ENCODE measurements at places on chromosomes 3 and 15. TPM values are rescaled to one million over a fixed set of nuclear protein-coding genes. Genes with fewer than 3 reads are reported as not detected.

- peaks cover 9% of the 10 kb centered on the region for H3K27me3 ChIP-seq
- H3K4me1 ChIP-seq = peaks cover 16% of the 10 kb centered on the region
- H3K27ac ChIP-seq = no peak overlapping the region
Observed at GRCh38 chr3:66661628-66662027, 160.8 kb upstream of the LRIG1 start.

DNA sequence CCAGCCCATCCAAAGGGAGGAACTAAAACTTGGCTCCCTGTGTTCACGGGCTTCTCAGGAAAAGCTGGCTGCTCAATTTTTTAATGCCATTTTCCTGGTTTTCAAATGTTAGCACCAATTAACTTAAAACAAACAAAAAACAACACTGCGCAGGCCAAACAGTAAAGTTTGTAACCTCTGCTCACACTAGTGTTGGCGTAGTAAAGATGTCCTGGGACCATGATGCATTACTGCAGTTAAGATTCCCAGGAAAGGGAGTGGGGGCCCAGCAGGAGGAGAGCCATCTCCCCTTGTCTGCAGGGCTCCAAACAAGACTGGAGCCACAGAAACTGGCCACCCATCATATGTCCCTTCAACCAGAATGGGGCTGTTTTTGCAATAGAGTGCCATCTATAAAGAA lies 74.0 kb downstream of the KY start:
- peaks cover 6% of the 10 kb centered on the region for H3K4me1 ChIP-seq
- no peak for DNase-seq
- no peak overlapping the region for H3K4me3 ChIP-seq
- no peaks in the 10 kb centered on the region for H3K36me3 ChIP-seq

DNA sequence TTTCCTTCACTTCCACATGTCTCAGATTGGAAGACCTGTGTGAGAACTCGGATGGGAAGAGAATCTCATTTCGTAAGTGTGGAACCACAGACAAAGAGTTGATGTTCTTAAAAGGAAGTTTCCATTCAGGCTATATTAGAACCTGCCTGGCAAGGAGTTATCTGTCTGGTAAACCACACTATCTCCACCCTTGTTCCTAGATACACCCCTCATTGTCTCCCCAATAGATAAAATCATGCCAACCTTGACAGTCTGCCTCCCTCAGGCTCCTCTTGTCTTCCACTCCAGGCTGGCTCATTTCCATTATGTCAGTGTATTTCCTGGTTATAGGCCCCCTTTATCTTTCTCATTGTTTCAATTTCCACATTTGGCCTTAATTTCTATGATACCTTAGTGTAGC lies 89.2 kb downstream of the TMEM108 start:
- no peak overlapping the region for H3K4me3 ChIP-seq
- H3K27me3 ChIP-seq = no peaks in the 10 kb centered on the region
- DNase-seq = no peak

GRCh38 chr3:142168514-142168913 lies 19.2 kb upstream of the TFDP2 start:
- no peak overlapping the region for H3K4me3 ChIP-seq
- H3K36me3 ChIP-seq = peaks cover 15% of the 10 kb centered on the region
- DNase-seq = no peak
- no peak overlapping the region for H3K27ac ChIP-seq

DNA sequence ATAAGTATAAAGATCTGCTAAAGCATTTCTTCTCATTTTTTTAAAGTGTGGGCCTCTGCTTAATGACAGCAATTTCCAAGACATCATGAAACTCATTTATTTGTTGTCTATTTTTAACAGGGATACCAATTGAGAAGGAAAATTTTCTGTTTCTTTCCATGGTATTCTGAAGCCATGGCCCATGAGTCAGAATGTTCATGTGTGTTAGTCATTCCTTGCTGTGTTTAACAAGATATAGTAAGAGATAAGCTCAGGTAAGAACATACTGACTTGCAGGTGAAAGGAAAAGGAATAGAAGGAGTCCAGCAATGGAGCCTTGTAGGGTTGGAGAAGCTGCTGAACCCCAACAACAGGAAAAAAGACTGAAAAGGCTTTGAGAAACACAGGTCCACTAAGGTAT lies 17.0 kb upstream of the ARID3B start:
- peak overlapping the region; percentile 9 for H3K4me3 ChIP-seq
- no peaks in the 10 kb centered on the region for H3K4me1 ChIP-seq
- DNase-seq = no peak
- H3K27ac ChIP-seq = no peak overlapping the region
- H3K36me3 ChIP-seq = no peaks in the 10 kb centered on the region

- no peaks in the 10 kb centered on the region for H3K27me3 ChIP-seq
- peak overlapping the region; percentile 94 for H3K27ac ChIP-seq
- peaks cover 8% of the 10 kb centered on the region for H3K36me3 ChIP-seq
- peak overlapping the region; percentile 89 for H3K4me3 ChIP-seq
Observed at GRCh38 chr3:170355738-170356595, 1.5 kb upstream of the SKIL start.

DNA sequence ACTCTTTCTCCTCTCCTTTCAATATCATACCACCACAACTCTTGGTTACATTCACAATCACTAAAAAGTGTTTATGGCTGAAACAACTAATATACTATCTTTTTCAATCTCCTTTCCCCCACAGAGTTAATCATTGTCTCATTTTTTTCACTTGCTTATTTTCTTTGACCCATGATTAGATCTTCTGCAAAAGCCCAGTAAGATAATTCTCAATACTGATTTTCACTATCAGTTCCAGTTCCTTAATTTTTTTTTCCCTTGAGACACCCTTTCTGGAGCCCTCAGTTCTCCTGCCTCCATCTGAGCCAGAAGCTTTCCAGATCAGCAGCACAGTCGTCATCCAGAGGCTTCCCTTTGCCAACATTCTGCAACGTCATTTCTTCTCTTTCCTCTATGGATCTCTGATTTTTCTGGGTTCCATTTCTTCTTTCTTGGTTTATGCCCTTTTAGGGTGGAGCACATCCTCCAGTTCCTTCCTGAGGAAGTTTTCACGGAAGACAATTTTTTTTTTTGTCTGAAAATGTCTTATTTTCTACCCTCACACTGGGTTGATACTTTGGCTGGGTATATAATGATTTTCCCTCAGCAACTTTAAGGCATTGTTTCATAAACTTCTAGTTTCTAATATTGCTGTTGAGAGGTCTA lies 88.7 kb upstream of the C15orf39 start:
- peaks cover 6% of the 10 kb centered on the region for H3K4me1 ChIP-seq
- peaks cover 3% of the 10 kb centered on the region for H3K36me3 ChIP-seq
- no peak overlapping the region for H3K4me3 ChIP-seq
- no peaks in the 10 kb centered on the region for H3K27me3 ChIP-seq
- DNase-seq = no peak
- no peak overlapping the region for H3K27ac ChIP-seq

GRCh38 chr3:53255423-53255774 lies 423 bp downstream of the TKT start:
- H3K4me3 ChIP-seq = peak overlapping the region; percentile 95
- peaks cover 36% of the 10 kb centered on the region for H3K4me1 ChIP-seq
- DNase-seq = no peak
- H3K27me3 ChIP-seq = no peaks in the 10 kb centered on the region

DNA sequence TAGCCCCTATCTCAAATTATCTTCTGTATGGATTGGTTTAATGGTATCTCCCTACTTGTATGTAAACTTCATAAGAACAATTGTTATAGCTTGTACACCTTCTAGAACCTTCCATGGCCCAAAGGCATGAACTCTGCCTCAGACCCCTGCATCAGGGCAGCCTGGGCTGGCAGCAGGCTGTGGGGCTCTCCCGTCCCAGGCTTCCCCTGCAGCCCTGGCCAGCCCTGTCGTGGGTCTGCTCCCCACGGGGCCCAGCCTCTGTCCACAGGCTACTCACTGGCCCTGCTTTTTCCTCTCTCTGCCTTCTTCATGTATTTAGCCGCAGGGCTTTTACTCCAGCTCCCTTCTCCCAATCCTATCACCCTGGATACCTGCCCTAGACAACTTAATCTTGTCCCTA lies 4.4 kb downstream of the SCN5A start:
- H3K36me3 ChIP-seq = no peaks in the 10 kb centered on the region
- no peak overlapping the region for H3K27ac ChIP-seq
- DNase-seq = peak; percentile 53
- H3K4me1 ChIP-seq = no peaks in the 10 kb centered on the region

DNA sequence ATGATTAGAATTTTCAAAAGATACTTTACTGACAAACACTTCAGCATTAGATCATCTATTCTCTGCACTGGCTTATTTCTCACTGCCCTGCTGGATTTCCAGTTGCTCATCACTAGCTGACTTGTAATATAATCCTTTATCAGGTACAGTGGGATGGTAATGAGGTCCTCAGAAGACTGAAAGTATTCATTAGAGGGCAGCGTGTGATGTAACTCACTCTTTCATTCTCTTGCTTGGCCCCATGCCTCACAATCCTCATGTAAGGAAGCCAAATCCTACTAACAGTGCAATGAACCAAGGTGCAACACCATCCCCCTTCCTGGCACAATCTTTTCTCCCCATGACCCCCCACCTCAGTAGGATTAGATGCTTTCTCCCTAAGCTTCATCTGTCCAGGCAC lies 289.9 kb downstream of the CTNNB1 start:
- peaks cover 7% of the 10 kb centered on the region for H3K4me1 ChIP-seq
- no peaks in the 10 kb centered on the region for H3K36me3 ChIP-seq
- H3K27ac ChIP-seq = no peak overlapping the region
- DNase-seq = no peak

DNA sequence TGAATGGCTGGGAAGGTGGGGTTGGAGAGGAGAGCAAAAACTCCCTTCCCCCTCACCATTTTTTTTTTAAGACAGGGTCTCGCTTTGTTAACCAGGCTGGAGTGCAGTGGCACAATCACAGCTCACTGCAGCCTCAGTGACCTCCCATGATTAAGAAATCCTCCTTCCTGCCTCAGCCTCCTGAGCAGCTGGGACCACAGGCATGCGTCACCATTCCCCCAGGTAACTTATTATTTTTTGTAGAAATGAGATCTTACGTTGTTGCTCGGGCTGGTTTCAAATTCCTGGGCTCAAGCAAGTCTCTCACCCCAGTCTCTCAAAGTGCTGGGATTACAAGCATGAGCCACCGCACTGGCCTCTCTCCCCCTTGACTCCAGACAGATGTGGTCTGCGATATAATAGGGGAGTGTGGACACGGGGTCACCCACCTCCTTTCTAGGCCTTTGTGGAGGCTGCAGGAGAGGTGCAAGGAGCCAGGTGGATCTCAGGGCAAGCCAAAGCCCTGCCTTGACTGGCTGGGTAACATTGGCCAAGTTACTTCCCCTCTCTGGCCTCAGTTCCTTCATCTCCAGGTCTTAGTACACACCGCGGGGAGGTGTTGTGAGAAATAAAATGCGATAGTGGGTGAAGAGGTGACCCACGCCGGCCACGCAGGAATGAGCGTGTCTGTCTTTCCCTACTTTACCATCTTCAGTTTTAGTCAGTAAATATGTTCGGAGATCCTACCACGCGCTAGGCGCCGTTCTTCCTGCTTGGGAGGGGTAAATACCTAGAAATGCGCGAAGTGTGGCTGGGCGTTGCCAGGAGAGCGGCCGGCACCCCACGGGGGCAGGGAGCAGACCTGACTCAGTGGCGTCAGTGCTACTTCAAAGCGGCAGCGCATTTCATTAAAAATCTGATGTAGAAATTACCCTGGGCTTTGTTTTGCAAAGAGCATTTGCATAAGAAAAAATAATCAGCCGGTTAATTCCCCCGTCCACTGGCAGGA lies 20.2 kb upstream of the CORO2B start:
- peaks cover 26% of the 10 kb centered on the region for H3K4me1 ChIP-seq
- H3K4me3 ChIP-seq = peak overlapping the region; percentile 95
- no peaks in the 10 kb centered on the region for H3K36me3 ChIP-seq
- DNase-seq = no peak
- H3K27me3 ChIP-seq = peaks cover 55% of the 10 kb centered on the region
- peak overlapping the region; percentile 40 for H3K27ac ChIP-seq

GRCh38 chr3:136955813-136956212 lies 2.0 kb upstream of the IL20RB start:
- DNase-seq = no peak
- no peak overlapping the region for H3K4me3 ChIP-seq
- H3K27ac ChIP-seq = no peak overlapping the region
- H3K4me1 ChIP-seq = peaks cover 16% of the 10 kb centered on the region
- H3K27me3 ChIP-seq = no peaks in the 10 kb centered on the region

DNA sequence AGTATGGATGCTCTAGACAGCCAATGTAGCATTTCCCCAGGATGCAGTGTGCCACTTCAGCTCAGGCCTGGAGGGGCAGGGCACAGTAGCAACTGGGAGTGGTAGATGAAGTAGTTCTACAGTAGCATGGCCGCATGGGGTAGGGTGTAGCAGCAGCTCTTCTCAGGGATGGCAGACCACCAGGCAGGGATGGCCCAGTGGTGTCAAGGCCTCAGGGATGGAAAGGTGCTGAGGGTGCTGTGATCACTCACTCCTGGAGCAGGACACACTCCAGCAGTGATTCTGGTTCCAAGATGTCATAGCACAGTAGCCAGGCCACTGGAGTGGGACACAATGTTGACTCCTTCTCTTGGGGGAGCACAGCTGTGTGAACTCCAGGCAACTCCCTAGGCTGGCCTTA lies 210.9 kb upstream of the LYSMD4 start:
- H3K4me3 ChIP-seq = no peak overlapping the region
- no peaks in the 10 kb centered on the region for H3K4me1 ChIP-seq
- DNase-seq = peak; percentile 32
- no peaks in the 10 kb centered on the region for H3K27me3 ChIP-seq

DNA sequence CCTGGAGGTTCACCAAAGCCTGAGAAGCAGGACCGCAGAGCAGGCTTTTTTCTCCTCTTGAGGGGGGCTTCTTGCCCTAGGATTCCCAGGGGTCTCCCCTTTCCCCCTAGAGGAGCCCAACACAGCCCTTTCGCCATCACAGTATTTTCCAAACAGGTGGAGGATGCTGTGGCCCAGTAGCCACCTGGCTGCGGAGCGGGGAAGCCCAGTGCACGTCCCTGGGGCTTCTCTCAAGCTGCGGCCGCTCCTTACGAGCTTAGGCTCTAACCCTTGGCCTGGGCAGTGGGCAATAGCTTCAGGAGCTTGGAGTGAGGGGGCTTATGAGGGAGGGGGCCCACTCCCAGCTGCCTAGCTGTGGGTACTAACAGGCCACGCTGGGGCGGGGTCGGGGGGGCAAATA lies 11.6 kb upstream of the DLL4 start:
- no peak overlapping the region for H3K4me3 ChIP-seq
- H3K27me3 ChIP-seq = peaks cover 26% of the 10 kb centered on the region
- no peak for DNase-seq
- no peak overlapping the region for H3K27ac ChIP-seq
- H3K4me1 ChIP-seq = no peaks in the 10 kb centered on the region

GRCh38 chr3:123880998-123881561 lies 3.1 kb downstream of the MYLK start:
- no peak overlapping the region for H3K27ac ChIP-seq
- peaks cover 8% of the 10 kb centered on the region for H3K4me1 ChIP-seq
- no peak for DNase-seq
- peaks cover 49% of the 10 kb centered on the region for H3K27me3 ChIP-seq
- peak overlapping the region; percentile 22 for H3K4me3 ChIP-seq

- H3K27ac ChIP-seq = no peak overlapping the region
- H3K4me1 ChIP-seq = no peaks in the 10 kb centered on the region
- peaks cover 15% of the 10 kb centered on the region for H3K27me3 ChIP-seq
- DNase-seq = no peak
- no peaks in the 10 kb centered on the region for H3K36me3 ChIP-seq
- H3K4me3 ChIP-seq = no peak overlapping the region
Observed at GRCh38 chr15:39270934-39271333, 309.9 kb upstream of the THBS1 start.

SNTN gene
- not detected for total RNA-seq

LSMEM2 gene
- not detected for total RNA-seq
